ENCODE measurements at places on chromosomes 4 and X.

DNA sequence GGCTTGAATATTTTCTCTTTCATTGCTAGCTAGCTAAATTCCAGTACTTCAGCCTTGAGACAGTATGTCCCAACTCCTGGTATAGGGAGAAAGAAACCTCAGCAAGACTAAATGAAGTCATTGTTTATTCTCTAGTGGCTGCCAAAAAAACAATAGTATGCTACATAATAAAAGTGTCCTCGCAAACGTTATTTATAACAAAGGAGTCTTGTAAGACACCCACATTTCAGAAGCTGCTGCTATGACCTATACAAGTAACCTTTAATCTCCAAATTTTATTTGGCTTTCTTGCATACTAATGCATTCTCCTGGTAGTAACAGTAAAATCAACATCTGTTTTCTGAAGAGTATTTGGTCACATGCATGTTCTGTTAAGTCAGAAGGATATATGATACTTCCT lies 28.8 kb downstream of the NEK1 start:
- no peak for DNase-seq

DNA sequence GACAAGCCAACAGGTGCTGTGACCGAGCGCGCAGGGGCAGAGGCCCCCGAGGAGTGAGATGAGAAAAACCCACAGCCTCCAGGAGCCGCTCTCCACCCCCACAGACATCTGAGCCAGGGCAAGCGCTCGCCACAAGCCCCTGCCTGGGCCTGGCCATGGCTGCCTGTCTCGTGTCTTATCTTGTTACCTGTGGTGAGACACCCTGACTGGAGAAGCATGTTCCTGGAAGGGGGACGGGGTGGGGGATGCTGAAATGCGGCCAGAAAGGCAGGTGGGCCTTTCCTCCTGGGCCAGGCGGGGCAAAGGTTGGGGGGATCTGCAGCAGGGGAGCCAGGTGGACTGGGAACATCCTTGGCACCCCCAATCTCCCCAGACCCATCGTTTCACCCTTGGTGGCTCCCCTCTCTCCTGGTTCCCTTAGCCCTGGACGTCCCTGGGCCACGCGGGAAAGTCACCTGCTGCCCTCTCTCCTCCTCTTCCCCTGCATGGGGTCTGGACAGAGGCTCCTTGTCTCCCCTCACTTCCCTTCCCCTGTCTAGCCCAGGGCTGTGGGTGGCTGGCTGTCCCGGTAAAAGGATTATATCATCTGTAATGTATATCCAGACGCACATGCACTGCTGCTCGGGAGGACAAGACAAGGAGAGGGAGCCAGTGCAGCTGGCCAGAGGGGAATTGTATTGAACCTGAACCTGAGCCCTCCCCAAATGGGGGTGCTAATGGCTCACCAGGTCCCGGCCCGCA lies 8.4 kb upstream of the DUSP9 start:
- no peak for DNase-seq

DNA sequence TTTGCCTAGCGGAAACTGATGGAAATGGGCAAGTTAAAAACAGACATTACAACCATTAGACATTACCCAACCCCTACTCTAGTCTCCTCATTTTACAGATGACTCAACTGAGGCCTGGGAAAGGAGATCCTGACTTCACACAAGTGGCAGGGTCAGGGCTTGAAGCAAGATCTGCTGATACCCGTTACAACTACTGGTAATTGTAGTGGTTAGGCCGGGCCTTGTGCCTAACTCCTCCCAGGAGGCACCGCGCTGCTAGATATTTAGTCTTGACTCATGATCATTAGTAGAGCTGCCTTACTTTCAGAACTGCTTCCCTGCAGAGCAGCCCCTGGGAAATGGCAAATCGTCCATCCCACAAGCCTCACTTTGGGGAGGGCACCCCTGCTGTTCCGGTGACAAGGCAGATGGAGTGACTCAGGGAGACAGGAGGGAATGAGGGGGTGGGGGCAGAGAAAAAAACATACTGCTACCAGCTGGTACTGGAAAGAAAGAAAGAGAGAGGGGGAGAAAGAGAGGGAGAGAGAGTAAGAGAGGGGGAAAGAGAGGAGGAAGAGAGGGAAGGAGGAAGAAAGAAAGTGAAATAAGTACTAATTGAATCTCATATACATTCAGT lies 12.2 kb downstream of the ARHGEF6 start:
- no peak for DNase-seq

GRCh38 chr4:164596927-164597326 lies 157.0 kb upstream of the SMIM31 start:
- no peak for DNase-seq

DNA sequence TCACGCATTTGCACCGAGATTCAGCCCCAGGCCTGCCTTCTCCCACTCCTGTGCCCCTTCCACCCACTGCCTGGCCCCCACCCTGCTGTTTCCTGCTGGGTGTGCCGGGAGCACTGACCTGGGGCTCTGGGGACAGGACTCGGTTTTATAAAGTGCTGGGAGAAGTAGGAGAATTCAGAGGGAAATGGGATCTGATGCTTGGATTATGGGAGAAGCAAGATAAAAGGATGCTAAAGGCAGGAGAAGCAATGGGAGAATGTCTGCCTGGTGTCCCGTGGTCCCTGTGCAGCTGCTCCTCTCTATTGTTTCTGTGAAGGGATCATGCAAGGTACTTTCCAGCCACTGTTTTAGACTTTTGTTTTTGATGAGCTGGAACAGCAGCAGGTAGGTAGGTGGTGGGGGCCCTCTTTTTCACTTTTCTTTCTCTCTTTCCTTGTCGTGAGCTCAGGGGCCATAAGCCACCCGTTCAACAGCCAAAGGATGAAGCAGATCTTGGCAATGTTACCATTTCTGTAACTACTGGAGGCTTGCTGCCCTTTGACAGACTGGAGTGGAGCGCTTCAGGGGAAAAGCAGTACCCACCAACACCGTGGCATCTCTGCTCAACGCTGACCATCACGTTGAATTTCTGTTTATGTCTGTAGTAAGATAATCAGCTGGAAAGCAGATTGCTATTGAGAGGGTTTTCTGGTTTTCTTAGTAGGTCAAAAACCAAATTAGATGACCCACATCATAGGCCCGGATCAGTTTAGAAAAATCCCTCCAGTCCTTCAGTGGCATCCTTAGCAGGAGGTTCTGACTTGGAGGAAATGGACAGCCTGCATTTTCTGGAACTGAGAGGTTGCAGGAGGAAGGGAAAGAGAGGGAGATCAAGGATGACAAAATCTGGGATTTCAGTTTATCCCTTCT lies 63.8 kb upstream of the ENPP6 start:
- DNase-seq, result no peak

GRCh38 chr4:101862595-101862994 lies 72.1 kb downstream of the BANK1 start:
- DNase-seq, result no peak

DNA sequence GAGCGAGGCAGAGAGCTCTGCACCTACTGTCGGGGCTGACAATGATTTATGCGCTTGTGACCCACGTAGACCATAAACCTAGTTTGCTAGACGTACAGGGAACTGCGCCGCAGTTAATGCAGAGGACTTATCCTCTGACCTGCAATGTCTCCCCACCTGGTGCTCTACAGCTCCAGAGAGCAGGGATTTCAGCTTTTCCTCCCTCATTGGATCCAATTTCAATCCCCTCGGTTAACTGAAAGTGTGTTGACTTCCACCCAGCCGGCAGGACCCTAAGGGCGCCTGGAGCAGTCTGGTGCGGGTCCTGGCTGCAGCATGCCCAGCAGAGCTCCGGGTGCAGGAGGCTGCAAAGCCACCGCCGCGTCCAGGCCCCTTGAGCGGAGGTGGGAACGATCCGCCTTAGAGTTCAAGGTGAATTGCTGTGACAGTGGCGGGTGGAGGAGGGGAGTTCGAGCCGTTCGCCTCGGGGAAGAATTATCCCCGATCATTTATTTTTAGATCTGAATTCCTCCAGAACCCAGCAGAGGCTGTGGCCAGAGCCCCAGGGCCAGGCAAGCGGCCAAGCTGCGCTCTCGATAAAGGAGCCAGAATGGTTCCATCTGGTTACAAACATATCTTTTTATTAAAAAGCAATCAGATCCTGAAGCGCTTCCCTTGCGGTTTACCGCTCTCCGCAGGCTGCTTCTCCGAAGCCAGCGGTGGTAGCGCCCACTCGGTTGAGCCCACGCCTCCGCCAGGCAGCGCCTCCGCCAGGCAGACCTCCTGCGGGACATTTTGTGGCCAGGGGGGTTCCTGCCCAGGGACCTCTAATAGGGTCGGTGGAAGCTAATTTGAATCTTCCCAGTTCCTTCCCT lies 66.0 kb downstream of the FBXO8 start:
- no peak for DNase-seq

GRCh38 chrX:44675362-44676024 lies 132.8 kb upstream of the FUNDC1 start:
- no peak for DNase-seq

- DNase-seq, result no peak
These were observed 190.7 kb downstream of the OR13H1 start for GRCh38 chrX:131734621-131735020.

DNA sequence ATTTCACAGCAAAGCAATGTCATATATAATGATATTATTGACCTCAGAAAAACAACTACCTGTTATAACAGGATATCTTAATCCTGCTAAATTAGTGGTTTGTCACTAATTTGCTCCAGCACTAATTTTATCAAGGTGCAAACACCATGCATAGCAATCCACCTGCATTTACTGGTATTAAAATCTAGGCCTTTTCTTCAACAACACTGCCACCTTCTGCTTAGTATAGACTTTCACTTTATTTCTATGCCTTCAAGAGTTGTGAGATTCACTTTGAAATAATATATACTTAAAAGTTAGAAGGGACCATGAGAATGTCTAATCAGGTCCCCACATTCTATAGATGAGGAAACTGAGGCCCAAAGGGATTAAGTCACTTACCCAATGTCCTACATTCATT lies 82.1 kb upstream of the IQCM start:
- no peak for DNase-seq

DNA sequence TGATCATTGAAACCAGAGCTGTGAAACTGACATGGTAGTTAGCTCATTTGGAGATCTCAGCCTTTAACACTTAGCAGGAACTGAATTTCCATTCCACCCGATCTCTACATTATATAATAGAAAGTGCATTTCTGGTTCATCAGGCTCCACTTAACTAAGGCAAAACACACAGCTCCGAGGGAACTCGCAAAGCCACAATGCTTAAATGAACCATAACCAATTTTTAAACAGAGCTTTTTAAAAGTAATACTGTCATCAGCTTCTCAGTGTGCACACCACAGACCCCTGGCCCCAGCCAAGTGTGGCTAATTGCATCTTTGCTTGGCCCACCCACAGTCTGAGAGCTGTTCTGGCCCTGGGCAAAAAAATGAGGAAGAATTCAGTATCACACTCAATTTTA lies 66.1 kb downstream of the DCHS2 start:
- DNase-seq, result no peak

- DNase-seq, result no peak
These were observed 147.2 kb upstream of the BCOR start for GRCh38 chrX:40244980-40245379.

DNA sequence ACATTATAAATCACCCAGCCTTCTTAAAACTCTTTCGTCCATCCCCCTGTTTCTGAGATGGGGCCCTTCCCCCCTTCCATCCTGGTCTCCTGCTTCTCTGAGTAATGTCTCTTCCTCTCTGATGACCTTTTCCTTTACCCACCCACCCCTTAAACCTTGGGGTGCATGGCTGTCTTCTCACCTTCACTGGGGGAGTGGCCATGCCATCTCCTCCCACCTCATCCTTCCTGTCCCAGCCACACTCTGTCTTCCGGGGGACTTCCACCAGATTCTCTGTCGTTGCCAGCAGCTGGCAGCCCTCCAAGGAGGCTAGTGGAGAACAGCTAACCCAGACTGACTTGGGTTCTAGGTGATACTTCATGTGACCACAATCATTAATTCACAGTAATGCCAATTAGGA lies 83.2 kb upstream of the SCML1 start:
- DNase-seq, result no peak

DNA sequence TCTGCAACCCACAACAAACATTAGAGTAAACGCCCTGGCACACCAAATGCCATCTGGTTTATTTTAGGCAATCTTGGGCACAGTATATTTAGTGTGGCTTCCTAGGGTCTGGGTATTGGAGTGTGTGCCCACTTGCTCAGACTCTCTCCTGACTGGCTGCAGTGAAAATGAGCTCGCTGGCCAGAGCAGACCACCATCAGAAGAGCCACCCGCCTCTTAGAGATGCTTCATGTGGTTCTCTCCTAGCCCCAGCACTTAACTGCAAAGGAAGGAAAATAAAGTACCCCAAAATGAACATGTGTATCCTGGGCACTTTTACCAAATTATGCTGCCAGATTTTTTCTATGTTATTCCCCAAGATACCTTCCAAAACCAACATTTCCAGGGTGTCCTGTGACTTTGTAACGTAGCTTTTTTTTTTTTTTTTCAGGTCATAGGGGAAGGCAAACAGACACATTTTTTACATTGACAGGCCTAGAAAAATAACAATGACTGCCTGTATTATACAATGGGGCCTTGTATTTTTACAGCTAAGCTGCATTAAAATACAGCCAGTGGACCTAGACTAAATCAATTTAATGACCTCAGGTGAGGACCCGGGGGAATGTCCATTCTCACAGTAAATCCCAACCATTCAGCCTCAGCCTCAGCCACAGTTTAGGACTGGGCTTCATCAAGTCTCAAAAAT lies 193.7 kb downstream of the RASL11B start:
- no peak for DNase-seq

DNA sequence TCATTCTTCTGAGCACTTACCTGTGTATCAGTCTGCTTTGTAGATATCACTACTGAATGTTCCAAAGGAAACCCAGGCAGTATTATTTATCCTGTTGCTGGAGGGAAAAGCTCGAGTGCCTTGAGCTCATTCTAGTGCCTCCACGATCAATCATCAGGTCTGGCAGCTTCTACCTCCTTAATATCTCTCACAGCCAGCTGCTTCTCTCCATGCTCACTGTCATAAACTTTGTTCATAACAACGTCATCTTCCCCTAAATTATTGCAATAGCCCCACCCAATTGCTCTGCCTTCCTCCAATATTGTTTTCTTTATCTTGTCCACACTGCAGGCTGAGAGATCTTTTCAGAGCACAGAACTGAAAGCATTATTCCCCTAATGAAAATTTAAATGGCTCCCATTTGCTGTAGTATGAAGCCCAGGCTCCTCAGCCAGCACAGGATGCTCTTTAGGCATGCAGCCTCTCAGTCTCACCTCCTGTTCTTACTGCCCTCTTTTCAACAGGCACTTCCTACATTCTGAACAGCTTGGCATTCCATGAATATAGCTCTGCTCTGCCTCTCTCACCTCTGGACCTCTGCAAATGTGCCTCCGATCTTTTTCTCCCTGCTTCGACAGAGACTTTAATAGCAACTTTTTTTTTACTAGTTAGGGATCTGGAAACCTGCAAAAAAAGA lies 504.2 kb upstream of the IGFBP7 start:
- no peak for DNase-seq

- DNase-seq, result no peak
These were observed 1070.4 kb upstream of the ADGRL3 start for GRCh38 chr4:60129740-60130139.

DNA sequence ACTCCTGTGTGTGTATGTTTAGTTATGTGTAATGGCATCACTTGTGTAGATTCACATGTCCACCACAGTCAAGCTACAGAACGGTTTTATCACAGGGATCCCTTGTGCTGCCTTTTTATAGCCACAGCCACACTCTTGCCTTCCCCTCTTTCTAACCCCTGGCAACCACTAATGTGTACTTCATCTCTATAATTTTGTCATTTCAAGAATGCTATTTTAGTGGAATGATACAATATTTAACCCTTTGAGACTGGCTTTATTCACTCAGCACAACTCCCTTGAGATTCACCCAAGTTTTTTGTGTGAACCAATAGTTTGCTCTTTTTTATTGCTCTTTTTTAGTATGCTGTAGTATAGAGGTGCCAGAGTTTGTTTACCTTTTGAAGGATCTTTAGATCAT lies 112.1 kb downstream of the CDKL5 start:
- no peak for DNase-seq

All from stimulated activated CD8-positive, alpha-beta memory T cell treated with anti-CD3 and anti-CD28 coated beads, Interleukin-7, amount 100 ng/mL, for 1 hour (primary cell).